ENCODE measurements at places on chromosomes 5 and 9.

DNA sequence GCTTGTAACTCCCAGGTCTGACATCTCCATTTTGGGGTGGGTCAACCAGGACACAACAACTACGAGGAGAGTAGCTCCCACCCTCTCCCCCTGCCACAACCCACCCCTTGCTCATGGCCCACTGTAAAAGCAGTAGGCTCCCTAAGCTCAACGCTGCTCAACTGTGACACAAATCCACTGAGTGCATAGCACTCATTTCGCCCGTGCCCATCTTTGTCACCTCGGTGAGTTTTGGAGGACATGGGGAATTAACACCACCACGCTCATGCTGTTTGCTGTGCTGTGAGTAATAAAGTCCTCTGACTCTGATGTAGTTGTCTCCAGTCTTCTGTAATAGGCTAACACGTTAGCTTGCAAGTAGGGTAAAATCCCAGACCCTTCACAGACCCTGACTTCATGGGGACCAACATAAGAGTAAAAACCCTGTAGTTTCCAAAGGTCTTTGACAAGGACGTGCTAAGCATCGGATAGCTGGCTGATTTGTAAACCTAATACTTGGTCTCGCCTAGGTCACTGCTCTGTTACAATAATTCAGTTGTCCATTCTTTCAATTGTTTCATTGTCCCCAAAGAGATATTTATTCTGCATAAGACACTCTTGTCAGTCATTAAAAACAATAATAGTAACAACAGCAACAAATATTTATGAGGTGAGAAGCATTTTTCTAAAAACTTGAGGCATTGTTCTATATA is 7.7 kb downstream of the PLGRKT start:
- no peak for DNase-seq

DNA sequence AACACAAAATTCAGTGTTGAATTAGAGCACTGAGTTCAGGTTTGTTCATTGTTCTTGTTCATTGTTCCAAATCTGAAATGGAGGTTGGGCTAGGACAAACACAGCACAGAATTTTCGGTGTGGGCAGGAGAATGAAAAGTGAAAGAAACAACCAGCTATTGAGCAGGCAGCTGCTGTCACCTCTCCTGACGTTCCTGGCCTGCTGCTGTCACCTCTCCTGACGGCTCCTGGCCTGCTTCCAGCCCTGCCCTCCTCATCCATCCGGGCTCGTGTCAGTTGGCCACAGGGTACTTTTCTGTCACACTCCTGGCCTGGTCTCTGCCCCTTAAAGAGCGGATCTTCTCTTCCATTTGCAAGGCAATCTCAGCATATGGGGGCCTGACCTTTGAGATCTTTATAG is 45.2 kb upstream of the CKMT2 start:
- DNase-seq, result no peak

- no peak for DNase-seq
Measured at GRCh38 chr9:3989915-3990314, 310.0 kb downstream of the GLIS3 start.

- no peak for DNase-seq
Measured at GRCh38 chr5:172858990-172859811, 25.1 kb downstream of the ERGIC1 start.

DNA sequence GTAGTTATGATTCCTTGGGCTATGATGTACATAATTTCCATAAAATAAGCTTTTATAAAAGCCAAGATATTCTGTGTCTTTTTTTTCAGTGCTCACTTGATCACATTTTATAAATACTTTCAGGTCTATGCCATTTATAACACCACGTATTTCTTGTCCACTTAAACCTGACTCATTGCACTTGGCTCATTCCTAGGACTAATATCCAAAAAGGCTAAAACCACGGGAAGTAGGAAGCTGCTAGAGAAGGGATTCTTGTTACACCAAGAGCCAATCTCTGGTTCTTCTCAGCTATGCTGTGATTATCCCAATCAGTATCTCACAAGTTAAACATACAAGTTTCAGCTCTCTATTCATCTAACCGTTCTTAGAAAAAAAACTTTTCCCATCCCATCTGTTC is 80.4 kb upstream of the CDH6 start:
- DNase-seq, result no peak

DNA sequence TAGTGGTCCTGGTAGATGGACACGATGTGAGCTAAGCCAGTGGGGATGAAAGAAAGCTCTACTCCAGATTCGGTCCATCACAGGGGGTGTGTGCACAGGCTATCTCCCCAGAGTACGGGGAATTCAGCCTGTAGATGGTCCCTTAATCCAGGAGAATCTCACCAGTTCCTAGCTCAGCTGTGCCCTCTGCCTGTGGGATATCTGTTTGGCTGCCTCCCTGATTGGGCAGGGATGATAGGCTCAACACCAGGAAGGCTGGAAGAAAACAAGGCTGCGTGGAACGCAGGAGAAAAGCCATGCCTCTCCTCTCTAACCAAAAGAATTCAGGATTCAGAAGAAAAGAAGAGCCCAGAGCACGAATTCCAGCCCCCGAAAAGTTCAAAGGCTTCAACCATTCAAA is 40.9 kb downstream of the VLDLR start:
- no peak for DNase-seq

GRCh38 chr5:76683816-76684731 is 31.9 kb upstream of the F2R start:
- DNase-seq, result no peak

DNA sequence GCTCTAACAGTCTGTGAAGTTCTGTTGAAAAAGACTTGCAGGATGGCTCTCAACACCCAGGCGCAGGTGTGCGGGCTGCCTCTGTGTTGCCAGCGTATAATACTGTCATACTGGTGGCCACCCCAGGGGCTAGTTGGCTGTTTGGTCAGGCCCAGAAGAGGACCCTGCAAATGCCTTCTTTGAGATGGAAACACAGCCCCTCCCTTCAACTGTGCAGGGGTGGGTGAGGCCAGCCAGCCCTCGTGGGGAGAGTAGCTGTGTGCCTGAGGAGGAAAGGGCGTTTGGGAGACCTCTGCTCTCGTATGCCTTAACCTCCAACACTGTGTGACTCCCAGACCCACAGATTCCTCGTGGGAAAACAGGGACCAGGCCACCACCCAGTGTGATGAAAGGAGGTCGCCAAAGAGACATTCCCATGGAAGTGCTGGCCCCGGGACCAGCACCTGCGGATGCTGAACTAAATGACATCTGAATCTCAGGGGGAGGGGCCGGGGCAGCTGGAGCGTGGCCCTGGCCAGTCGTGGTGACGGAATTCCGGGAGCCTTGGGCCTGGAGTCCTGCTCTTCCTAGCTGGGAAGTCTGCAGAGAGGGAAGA is 11.3 kb upstream of the SCGB3A1 start:
- DNase-seq, result no peak

- no peak for DNase-seq
Measured at GRCh38 chr9:137052998-137053943, 590 bp downstream of the ENTPD2 start.

GRCh38 chr9:27151693-27152404 is 42.8 kb downstream of the TEK start:
- no peak for DNase-seq

GRCh38 chr5:124816381-124816780 is 69.9 kb upstream of the ZNF608 start:
- no peak for DNase-seq

- no peak for DNase-seq
Measured at GRCh38 chr9:135989722-135990467, 28.7 kb upstream of the UBAC1 start.

DNA sequence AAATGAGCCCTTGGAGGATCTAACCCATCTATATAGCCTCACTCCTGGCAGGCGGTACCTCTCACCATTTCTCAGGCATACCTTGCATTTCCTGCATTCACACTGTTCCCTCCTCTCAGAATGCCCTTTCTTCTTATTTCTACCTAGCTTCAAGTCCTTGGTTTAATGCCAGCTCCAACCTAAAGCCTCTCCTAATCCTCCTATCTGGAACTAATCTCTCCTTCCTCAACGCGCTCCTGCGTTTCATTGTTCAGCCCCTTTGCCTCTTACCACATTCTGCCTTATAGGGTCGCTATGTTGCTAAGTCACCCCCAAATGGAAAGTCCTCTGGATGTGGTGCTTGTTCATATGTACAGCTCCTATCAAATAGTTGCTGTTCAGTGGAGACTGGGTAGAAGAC is 288.5 kb upstream of the TUT7 start:
- DNase-seq, result no peak

- no peak for DNase-seq
Measured at GRCh38 chr9:136103651-136104487, 8.8 kb upstream of the NACC2 start.

DNA sequence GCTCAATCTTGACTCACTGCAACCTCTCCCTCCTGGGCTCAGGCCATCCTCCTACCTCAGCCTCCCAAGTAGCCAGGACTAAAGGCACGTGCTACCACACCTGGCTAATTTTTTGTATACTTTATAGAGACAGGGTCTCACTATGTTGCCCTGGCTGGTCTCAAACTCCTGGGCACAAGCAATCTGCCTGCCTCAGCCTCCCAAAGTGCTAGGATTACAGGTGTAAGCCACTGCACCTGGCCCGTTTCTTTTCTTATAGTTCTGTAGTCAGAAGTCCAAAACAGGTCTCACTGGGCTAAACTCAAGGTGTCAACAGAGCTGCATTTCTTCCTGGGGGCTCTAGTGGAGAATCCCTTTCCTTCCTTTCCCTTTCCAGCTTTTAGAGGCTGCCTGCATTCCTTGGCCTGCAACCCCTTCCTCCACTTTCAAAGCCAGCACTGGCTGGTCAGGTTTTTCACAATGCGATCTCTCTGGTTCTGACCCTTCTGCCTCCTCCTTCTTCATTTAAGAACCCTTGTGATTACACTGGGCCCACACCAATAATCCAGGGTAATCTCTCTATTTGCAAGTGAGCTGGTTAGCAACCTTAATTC is 16.3 kb downstream of the IRF1 start:
- no peak for DNase-seq

DNA sequence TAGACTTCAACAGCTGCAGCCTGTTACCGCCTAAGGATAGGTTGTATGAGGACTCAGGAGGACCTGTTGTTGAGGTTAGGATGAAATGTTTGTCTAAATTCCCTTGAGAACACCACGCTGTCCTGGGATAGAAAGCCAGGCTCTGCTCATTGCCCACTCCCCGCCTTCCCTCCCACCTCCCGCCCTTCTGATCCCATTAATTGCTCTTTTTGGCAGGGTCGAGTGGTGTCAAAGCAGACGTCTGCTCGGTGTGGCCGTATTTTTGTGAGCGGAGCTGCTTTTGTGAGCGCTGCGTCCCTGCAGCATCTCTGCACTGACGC is 62.3 kb downstream of the SPATA31C2 start:
- no peak for DNase-seq

DNA sequence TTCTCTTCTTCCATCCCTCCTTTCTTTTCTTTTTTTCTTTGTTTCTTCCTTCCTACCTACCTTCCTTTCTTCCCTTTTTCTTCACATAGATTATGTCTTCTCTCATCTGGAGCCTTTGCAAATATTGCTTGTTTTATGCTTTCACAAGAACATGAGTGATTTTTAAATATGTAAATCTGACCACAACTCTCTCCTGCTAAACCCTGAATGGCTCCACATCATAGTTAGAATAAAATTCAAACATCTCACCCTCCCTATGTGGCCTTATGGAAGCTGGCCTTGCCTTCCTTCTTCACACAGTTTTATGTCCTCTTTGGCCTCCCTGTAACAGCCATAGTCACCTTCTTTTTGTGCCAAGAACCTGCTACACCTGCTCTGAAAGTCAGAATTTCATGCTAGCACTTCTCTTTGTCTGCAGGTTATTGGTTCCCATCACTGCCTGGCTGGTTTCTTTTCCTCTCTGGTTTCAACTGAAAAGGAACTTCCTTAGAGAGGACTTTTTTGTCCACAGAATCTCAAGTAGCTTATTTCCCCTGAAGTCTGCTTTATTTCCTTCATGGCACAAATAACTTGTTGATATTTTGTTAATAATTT is 114.3 kb upstream of the TNC start:
- DNase-seq, result no peak

DNA sequence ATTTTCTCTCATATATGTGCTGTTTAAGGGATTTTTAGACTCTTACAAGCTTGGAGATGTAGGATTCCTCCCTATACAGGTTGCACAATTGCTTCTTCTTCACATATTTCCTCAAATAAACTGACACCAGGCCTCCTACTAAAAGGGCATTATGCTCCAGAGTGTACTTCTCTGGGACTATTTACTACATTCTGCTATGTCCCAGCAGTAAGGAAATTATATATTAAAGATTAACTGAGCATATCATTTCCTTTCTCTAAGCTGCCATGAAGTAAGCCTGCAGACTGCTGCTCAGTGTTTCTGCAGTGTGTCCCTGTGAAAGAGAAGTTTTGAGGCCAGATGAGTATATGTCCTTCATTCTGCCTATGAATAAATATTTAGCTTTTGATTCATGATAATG is 356.9 kb upstream of the NUDT12 start:
- DNase-seq, result no peak

GRCh38 chr5:146672866-146673265 is 156.9 kb upstream of the GPR151 start:
- DNase-seq, result no peak

GRCh38 chr5:88675168-88675707 is 207.7 kb downstream of the MEF2C start:
- DNase-seq, result no peak

GRCh38 chr5:55172051-55172899 is 702 bp downstream of the CDC20B start:
- peak; percentile 21 for DNase-seq

DNA sequence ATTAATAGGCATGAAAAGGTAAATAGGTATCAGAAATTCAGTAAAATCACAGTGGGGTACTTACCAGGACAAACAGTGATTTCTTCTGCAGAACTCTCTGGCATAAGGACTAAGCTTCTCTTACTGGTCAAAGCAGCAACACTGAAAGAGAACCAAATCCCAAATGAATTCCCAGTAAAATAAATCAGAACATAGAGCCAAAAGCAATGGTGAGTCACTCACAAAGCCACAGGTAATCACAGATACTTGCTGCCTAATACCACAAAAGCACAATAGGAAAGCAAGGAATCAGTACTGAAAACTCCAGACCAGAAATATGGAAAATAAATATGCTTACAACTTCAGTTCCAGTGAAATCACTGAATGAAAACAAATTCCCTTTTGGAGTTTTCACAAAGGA is 50.7 kb downstream of the UIMC1 start:
- DNase-seq, result no peak

- DNase-seq, result no peak
Measured at GRCh38 chr9:126393876-126394275, 67.2 kb downstream of the MVB12B start.

GRCh38 chr5:37860206-37860605 is 20.4 kb upstream of the GDNF start:
- no peak for DNase-seq
